ENCODE measurements at places on chromosomes 1 and 21.

GRCh38 chr1:167627865-167628641, 2.0 kb upstream of the RCSD1 start:
- peak; percentile 83 for DNase-seq

DNA sequence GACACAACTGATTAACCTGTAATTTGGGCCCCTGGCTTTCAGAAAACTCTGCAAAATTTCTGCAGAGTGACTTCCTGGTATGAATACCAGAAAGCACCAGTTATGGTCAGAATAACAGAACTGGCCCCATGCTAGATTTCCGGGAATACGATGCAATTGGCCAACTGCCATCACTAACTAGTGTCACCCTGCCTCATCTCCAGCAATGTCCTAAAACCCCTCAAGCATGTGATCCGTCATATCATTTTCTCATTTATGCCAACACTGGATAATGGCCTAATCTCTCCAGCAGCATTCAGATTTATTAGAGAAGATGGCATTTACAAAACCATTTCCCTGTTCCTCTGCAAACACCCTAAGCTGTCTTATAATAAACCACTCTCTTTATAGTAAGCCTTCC, 15.4 kb downstream of the KAZN start:
- DNase-seq = no peak

GRCh38 chr1:37152491-37152890, 118.2 kb upstream of the GRIK3 start:
- no peak for DNase-seq

- no peak for DNase-seq
These were observed 24.9 kb downstream of the CSMD2 start for GRCh38 chr1:34140011-34140676.

DNA sequence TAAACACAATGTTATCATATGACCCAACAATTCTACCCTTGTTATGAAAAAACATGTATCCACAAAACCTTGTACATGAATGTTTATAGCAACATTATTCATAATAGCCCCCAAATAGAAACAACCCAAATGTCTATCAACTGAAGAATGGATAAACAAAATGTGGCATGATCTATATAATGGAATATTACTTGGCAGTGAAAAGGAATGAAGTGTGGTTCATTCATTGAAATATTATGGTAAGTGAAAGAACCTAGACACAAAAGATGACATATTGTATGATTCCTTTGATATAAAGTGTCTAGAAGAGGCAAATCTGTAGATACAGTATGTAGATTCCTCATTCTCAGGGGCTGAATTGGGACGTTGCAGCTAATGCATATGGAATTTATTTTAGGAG, 151.2 kb downstream of the KIF26B start:
- no peak for DNase-seq

GRCh38 chr1:174874331-174875053, 125.3 kb upstream of the CACYBP start:
- DNase-seq = peak; percentile 9

GRCh38 chr1:228060458-228061190, 21.9 kb upstream of the ARF1 start:
- DNase-seq = no peak

- DNase-seq = no peak
These were observed 27.5 kb upstream of the MYSM1 start for GRCh38 chr1:58727364-58727763.

- no peak for DNase-seq
These were observed 26.3 kb downstream of the PLEKHA6 start for GRCh38 chr1:204333427-204333826.

DNA sequence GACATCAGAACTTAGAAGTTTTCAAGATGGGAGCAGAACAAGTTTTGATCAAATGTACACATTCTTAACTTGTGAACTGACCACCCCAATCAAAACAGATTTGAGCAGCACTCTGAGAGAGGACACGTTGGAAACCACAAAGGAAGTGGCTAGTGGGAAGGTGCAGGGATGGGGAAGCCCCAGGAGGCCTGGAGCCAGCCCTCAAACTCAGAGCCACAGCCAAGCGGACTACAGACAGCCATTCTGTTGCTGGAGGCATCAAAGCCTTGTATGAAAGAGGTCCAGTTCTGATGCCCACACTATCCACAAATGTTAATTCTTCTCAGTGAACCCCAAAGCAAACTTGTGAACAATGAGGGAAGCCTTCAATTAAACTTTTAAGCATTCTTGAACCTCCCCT, 143.6 kb upstream of the RAB4A start:
- peak; percentile 19 for DNase-seq

GRCh38 chr1:91884459-91885212, 1.3 kb downstream of the TGFBR3 start:
- peak; percentile 34 for DNase-seq

GRCh38 chr1:81702903-81703302, 97.8 kb upstream of the ADGRL2 start:
- no peak for DNase-seq

DNA sequence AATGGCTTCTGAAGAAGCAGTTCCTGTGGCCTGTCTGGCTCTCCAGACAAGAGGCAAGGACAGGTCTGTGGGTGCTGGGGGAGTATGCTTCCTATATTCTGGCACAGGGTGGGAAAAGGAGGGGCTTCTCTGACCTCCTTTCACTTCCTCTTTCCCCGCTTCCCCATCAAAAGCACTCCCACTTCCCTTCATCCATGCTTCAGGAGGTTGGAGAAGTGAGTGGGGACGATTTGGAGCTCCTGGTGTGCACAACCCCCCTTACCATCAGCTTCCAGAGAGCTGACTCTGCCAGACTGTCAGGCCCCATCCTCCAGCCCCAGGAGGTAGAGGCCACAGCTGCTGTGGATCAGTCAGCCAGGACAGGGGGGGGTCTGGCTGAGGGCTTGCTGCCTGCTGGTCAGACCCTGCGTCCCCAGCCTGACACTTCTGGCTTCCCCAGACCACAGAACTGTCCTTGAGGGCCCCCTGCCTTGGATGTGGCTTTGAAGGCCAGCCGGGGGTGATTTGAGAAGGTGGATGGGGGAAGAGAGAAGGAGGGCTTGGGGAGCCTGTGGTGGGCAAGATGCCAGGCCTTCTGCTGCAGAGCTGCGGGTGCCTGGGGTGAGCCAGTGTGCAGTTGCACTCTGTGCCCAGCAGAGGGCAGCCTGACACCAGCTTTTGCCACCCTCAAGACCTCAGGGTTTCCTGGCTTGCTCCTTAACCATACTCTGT, 21.5 kb upstream of the TMEM222 start:
- DNase-seq = peak; percentile 85

- DNase-seq = no peak
These were observed 126.2 kb downstream of the GRIK3 start for GRCh38 chr1:36908096-36908495.

- DNase-seq = peak; percentile 37
These were observed 576 bp downstream of the SMIM12 start for GRCh38 chr1:34858901-34859445.

GRCh38 chr21:38310646-38311485, 54.1 kb downstream of the KCNJ15 start:
- DNase-seq = no peak

- DNase-seq = no peak
These were observed 60.6 kb downstream of the SDCCAG8 start for GRCh38 chr1:243316366-243316989.

DNA sequence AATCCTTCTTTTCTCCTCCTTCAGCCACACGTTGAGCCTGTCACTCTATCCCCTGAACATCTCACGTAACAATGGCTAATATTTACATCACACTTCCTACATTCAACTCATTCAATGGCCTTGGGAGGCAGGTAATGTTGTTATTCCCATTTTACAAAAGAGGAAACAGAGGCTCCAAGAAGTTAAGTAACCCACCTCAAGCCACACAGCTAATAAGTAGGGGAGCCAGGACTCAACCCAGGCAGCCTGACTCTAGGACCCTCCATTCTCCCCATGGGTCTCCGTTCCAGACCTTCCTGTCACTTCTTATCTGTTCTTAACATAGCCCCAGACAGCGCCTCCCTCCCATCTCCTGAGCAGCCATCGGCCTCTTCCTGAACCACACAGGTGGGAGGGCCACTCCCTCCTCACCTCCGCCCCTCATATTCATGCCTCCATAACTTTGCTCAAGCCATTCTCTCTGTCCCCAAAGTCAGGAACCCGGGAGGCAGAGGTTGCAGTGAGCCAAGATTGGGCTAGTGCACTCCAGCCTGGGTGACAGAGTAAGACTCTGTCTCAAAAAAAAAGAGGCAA, 2.2 kb downstream of the PADI4 start:
- no peak for DNase-seq

DNA sequence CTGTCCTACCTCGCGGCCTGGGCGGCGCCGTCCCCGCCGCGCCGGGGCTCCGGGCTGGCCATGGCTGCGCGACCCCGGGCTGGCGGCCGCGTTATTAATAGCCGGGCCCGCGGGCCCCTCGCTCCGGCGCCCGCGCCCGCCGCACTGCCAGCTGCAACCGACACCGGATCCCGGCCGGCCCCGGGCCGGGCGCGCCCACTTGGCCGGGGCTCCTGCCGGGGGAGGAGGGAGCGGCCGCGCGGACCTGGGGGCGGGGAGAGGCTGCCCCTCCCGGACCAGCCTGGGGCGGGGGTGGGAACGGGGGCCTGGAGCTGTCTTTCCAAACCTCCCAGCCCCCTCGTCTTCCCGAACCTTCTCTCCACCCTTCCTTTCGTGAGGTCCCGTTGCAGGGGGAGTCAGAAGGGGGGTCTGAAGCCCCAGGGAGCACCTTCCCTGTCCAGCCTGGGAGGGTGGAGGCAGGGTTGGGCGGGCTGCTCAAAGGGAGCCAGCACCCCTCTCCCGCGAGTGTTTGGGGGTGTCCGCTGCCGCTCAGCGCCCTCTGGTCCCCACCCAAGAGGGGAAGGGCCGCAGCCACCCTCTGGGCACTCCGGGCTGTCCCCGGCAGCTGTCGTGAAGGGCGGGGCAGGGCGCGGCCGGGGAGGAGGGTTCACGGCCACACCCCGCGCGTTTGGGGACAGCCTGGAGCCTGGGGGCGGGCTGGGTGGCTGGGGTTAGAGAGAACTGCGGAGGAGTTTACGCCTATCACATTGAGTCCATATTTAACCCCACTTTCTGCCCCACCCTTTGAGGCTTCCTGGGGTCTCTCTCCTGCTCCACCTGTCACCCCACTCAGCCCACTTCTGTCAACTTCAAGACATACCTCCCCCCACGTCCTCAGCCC, at the start of gene SYNC:
SYNC (minus strand) TSS at position 172 of the 880 bp plus-strand sequence; CDS start at position 62, 110 bp downstream.
- no peak for DNase-seq

DNA sequence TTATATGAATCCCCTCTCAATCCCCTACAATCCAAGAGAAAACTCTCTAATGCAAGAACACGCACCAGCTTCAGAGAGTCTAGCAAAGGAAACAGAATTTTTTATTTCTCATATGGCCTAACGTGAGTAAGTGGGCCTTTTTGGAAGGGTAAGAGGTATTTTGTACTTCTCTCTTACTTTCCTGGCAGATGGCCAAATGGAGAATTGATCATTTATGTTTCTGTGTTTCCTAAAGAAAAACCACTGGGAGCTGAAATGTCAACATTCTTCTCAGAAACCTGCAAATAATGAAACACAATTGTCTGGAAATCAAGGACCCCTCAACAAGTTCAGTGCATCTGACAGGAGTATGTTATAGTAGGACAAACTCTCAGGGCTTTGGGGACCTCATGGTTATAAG, 176.4 kb upstream of the C8B start:
- no peak for DNase-seq

GRCh38 chr1:76868154-76868882, 1.0 kb downstream of the ST6GALNAC5 start:
- DNase-seq = no peak

DNA sequence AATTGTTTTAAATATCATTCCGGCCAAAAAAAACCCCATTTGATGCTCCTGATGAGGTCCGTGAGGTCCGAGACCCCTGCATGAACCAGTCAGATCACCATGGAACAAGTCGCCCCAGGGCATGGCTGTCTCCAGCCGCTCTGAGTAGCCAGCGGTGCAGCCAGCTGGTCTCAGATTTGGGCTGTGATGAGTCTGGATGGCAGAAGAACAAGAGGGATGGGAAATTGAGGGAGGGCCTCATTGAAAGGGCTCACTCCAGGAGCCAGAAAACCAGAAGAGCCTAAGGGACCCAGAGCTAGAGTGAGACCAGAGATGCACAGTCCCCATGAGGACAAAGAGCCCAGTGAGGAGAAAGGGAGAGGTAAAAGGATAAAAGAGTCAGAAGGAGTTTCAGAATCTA, 174.0 kb downstream of the TOMM20 start:
- DNase-seq = no peak

DNA sequence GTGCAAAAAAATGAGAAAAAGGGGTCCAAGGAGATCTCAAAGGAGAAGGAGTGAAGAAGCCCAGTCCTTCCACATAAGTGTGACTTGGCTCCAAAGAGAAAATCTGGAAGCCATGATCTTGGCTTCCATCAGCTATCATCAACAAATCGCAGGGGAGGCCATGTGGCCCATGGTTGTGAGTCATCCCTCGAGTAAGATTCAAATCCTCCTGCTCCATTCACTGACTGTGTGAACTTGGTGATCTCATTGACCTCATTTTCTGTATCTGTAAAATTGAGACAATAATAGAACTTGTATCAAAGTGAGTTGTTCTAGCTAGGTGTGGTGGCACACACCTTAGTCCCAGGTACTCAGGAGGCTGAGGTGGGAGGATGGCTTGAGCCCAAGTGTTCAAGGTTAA, 79.1 kb upstream of the OLIG2 start:
- no peak for DNase-seq

GRCh38 chr21:43331962-43332828, 94.7 kb downstream of the SIK1 start:
- DNase-seq = no peak

DNA sequence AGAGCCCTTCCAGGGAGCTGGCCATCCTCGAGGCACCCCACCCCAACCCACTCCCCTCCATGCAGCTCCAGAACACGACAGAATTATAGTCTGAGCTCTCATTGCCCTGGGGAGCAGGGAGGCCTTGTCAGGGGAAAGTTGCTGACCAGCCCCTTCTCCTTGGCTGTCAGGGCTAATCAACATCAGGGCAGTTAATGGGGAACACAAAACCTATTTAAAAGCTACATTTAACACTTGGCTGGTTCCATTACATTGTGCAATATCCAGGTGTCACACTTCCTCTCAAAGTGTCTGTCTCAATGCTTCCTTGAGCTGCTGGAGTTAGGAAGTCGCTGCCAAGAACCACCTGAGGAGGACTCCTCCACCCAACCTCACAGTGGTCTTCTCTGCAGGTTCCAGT, 111.8 kb upstream of the GRIK3 start:
- no peak for DNase-seq

GRCh38 chr1:55868026-55868425, 652.9 kb upstream of the USP24 start:
- no peak for DNase-seq

- DNase-seq = peak; percentile 38
These were observed 28.4 kb downstream of the EXTL2 start for GRCh38 chr1:100866041-100866900.

- no peak for DNase-seq
These were observed 1.5 kb downstream of the STYXL2 start for GRCh38 chr1:167095368-167095767.
